NCI-H69 (cell line): ENCODE measurements at places on chromosomes 4 and X.
A peak's percentile ranks its signal among the peaks of the same experiment; 100 is the strongest.

DNA sequence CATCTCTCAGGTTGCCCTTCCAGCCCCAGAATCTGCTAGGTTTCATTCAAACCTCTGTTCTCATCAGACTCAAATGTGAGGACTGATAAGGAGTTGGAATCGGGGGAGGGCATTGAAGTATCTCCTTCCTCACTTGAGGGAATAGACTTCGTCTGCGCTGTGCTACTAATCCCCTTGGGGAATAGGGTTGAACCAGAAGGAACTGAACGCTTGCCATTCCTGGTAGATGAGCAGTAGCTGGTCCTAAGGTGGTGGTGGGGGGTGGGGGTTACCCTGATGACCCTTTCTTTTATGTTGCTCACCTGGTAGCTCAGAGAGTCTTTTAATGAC, 692 bp upstream of the SLC9A7 start:
- peak; percentile 45 for DNase-seq

- DNase-seq, result no peak
Measured at GRCh38 chr4:142648378-142648777, 197.7 kb downstream of the INPP4B start.

GRCh38 chr4:9925750-9926439, 95.4 kb downstream of the SLC2A9 start:
- peak; percentile 82 for DNase-seq

- DNase-seq, result no peak
Measured at GRCh38 chr4:41538887-41539498, 1.0 kb downstream of the LIMCH1 start.

DNA sequence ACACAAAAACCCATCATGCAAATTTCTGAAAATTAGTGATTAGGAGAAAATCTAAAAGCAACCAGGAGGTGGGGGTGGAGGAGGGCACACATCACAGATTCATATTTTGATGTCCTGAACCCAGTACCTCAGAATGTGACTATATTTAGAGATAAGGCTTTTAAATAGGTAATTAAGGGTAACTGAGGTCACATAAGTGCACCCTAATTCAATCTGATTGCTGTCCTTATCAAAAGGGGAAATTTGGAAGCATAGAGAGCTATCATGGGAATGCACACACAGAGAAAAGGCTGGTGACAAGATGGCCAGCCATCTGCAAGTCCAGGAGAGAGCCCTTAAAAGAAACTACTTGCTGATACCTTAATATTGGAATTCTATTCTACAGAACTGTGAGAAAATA, 281.8 kb upstream of the UGT8 start:
- DNase-seq, result peak; percentile 23

DNA sequence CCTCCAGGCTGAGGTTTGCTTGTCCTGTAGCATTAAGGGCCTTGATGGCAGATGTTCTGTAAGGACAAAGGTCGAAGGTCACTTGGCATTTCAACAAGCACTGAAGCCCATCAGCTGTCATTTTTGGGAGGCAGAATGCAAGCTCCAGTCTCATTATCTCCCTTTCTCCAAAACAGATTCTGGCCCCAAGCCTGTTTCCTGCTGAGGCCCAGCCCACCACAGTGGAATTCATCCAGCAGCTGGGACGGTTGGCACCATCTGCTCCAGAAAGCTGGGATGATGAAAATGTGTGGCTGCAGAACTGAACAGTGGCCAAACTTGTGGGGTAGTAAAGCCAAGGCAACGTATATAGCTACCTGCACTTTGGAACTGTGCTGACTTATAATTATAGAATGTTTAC, 17.7 kb upstream of the PPEF2 start:
- peak; percentile 92 for DNase-seq

DNA sequence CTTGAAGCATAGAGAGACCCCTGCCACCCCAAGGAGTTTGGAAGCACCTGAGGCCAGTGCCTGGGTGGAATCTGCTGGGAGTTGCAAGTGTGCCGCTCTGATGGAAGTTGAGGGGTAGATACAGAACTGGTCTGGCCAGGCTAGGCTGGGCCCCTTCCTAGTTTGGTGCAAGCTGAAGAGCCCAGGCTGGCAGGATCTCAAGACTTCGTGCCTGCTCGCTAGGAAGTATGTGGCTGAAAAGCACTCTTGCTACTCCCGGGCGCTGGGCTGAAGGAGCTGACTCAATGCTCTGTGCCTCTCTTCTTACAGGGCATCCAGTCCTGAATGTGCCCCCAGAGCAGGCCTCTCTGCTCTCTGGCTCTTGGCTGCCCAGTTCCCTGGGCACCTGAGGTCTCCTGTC, 51.7 kb upstream of the PJA1 start:
- DNase-seq, result no peak

- DNase-seq, result no peak
Measured at GRCh38 chr4:88109123-88109881, 49.1 kb downstream of the ABCG2 start.

- DNase-seq, result no peak
Measured at GRCh38 chr4:2860391-2861348, 17.0 kb downstream of the ADD1 start.

- no peak for DNase-seq
Measured at GRCh38 chr4:149741186-149741831, 74.3 kb downstream of the IQCM start.
